ENCODE measurements at places on chromosomes 3 and 15.
A peak's percentile ranks its signal among the peaks of the same experiment; 100 is the strongest.

DNA sequence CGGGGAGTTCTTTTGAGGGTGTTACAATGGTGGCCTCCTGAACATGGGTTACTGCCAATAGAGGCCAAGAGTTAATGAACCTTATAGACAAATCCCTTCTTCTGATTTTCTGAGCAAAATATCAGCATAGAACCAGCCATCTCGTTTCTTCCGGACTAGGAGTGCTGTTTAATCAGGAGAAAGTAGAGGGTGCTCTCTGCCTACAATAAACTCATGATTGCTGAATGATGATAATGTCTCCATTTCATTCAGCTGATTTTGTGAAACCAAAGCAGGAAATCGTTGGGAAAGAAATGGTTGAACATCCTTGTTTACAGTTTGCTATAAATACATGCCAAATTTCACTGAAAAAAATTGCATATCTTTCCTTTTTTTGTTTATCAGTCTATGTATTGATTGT lies 142.8 kb upstream of the PLSCR5 start:
- no peak for DNase-seq

DNA sequence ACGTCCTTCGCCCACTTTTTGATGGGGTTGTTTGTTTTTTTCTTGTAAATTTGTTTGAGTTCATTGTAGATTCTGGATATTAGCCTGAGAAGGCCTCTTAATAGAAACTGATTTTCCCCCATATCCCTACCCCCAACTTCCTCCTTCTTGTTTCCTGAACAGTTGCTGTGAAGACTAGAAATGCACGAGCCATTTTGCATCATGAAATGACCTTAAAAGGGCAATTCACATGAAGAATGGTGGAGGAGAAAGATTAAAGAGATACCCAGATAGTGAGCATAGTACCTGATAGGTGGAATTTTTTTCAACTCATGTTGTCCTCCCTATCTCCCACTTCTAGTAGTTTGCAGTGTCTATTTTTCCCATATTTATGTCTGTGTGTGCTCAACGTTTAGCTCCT lies 55.2 kb upstream of the KCNH8 start:
- DNase-seq: no peak

DNA sequence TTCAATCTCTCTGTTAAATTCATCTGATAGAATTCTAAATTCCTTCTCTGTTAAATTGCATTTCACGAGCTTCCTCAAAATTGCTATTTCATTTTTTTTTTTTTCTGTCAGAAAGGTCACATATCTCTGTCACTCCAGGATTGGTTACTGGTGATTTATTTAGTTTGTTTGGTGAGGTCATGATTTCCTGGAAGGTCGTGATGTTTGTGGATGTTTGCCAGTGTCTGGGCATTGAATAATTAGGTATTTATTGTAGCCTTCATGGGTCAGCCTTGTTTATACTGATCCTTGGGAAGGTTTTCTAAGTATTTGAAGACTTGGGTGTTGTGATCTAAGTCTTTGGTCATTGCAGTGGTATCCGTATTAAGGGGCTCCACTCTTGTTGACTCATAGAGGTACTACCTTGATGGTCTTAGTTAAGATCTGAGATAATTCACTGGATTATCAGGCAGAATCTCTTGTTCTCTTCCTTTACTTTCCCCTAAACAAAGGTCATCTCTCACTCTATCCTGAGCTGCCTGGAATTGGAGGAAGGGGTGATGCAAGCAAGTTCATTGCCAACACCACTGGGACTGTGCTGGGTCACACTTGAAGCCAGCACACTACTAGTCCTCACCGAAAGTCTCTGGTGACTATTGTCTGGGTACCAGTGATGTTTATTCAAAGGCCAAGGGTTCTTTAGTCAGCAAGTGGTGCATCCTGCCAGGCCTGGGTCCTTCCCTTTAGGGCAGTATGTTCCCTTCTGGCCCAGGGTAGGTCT lies 231.1 kb downstream of the GBE1 start:
- DNase-seq: no peak

DNA sequence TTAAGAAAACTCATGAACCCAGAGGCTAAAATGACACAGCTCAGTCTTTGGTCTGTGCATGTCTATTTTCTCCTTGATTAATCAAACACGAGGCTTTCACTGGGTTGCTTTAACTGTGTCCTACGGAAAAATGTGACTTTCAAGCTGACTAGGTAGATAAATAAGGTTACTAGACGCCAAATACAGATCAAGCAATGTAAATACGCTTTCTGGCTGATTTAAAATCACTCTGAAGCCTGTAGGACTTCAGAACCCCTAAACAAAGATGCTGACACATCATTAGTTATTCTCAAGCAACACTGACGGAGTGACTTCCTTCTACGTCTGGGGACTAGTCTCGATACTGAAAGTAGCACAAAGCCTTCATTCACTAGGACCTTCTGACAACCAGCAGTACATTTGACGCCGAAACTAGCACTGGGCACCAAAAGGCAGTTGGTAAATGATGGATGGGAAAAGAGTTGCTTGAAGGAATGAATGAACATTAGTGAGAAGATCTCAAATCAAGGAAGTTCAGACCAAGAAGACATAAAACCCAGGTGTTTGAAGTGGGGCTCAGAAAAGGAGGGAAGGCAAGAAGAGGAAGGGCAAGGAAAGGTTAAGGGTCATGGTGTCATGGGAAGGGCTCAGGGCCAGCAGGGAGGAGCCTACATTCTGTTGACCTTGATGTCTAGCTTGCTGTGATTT lies 67.1 kb upstream of the CDV3 start:
- no peak for DNase-seq

DNA sequence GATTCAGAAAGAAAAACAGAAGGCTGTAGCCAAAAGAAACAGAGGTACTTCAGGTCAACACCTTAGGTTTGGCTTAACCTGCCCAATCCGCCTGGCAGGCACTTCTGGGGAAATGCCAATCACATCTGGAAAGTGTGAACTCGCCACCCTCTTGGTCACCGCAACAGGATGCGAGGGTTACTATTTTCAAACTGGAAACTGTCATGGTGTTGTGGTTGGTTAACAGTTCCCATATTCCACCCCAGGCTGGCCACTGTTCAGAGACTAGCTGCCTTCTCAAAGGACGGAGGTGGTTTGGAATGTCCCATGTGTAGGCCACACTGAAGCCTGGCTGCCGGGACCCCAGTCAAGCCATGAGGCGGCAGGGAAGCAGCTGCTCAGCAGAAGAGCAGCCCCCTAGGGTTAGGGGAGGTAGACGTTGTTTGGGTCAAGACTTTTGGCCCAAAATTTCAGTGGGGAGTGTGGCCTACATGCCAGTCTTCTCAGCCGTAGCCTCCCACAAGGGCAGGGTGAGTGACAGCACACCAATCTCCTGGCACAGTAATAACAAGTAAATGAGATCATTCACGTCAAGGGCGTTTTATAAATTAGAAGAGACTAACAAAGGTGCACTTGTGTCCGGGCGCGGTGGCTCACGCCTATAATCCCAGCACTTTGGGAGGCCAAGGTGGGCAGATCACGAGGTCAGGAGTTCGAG lies 54.6 kb downstream of the UMPS start:
- DNase-seq: no peak

- DNase-seq: peak; percentile 80
Observed at GRCh38 chr15:40506964-40507571, 36.3 kb downstream of the CHST14 start.

DNA sequence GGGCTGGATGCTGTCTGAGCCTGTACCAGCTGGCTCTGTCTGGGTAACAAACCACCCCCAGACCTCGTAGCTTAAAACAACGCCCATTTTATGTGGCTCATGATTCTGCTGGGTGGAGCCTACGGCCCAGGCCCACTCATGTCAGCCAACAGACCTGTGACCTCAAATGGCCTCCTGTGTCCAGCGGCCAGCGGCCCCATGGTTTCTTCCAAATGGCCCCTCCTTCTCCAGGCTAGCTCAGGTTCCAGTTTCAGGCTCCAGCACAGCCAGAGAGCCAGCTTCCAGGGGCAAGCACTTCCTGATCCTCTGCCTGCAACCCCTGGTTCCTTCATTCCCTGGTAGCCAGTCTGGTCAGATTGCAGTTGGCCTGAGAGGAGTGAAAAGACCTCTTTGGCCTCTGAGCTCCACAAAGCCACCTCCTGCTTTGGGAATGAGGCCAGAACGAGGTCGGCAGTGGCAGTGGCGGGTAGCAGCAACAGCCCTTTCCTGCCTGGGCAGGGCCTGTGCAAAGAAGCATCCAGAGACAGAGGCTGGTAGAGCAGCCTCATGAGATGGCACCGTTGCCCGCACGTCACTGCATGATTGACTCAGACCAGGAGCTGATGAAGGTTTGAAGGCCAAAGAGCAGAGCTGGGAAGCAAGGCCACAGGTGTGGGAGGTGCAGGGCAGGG lies 21.0 kb upstream of the PLXNA1 start:
- no peak for DNase-seq

GRCh38 chr3:42394579-42395288 lies 15.7 kb downstream of the LYZL4 start:
- DNase-seq: no peak

GRCh38 chr3:159263750-159264553 lies 462.1 kb downstream of the MFSD1 start:
- peak; percentile 41 for DNase-seq

DNA sequence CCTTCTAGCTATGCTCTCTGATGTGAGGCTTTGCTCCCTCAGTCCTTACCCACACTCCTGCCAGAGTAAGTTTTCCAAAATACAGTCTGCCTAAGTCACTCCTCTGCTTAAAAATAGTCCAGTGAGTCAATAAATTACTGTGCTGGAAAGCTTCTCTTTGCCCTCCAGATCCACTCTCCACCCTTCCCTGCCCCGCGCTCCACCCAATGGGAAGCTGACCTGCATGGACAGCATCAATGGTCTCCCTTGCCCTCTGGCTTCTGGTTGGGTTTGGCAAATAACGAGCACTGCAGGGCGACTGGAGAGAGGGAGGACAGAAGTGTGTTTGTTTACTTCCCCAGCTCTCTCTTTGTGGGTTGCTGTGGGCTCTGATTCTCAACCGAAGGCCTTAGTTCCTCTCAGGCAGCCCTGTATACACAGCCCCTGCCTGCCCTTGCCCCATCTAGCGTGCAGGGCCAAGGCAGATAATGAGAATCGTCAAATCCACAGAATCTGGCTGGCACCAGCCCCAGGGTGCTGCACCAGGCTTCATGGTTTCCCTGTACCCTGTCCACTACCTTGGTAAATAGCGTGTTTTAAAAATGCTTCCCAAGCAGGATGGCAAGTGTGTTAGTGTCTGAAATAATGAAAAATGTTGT lies 110.4 kb downstream of the ADAMTSL3 start:
- no peak for DNase-seq

DNA sequence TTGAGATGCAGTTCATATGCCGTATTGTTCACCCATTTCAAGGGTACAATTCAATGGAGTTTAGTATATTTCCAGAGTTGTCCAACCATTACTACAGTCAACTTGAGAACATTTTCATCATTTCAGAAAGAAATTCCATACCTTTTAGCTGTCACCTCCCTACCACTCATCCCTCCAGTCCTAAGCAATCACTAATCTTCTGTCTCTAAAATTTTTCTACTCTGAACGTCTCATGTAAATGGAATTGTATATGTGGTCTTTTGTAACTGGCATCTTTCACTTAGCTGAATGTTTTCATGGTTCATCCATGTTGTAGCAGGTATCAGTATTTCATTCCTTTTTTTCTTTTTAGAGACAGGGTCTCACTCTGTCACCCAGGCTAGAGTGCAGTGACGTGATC lies 51.1 kb downstream of the CMTM7 start:
- DNase-seq: no peak

DNA sequence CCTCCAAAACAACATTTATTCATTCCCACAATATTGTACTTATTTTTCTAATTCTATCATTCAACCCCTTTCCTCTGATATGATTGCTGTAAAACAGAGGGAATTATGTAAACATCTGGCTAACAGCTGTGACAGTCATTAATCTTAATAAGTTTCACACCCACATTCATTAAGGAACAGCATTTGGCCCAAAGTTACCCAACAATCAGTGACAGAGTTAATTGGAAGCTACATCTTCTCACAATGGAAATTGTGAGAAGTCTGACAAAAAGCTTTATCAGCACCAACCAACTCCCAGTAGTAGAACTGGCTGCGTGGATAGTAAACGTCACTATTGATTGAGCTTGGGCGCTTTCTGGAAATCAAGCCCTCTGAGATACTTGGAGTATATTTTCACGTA lies 165.8 kb upstream of the SLC24A5 start:
- DNase-seq: no peak

DNA sequence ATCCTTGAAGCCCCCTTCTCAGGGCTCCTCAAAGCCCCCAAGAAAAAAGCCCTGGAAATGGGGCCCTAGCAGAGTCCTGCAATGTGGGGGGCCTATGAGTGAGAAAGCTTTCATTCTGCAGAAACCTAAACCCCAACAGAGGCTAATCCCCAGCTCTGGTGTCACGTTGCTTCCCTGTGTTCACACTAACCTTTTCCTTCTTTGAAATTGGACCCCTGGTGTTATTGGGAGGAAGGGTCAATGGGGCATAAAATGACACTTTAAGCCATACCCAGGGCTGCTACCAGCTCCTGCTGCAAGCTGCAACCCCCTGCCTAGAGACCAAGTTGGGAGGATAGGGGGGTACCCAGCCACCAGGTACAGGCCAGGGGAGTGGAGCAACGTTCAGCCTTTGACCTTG lies 2.1 kb downstream of the CYP1A2 start:
- DNase-seq: no peak

- DNase-seq: no peak
Observed at GRCh38 chr3:194766845-194767244, 81.2 kb downstream of the FAM43A start.

- DNase-seq: no peak
Observed at GRCh38 chr3:153314038-153314437, 152.0 kb downstream of the RAP2B start.

DNA sequence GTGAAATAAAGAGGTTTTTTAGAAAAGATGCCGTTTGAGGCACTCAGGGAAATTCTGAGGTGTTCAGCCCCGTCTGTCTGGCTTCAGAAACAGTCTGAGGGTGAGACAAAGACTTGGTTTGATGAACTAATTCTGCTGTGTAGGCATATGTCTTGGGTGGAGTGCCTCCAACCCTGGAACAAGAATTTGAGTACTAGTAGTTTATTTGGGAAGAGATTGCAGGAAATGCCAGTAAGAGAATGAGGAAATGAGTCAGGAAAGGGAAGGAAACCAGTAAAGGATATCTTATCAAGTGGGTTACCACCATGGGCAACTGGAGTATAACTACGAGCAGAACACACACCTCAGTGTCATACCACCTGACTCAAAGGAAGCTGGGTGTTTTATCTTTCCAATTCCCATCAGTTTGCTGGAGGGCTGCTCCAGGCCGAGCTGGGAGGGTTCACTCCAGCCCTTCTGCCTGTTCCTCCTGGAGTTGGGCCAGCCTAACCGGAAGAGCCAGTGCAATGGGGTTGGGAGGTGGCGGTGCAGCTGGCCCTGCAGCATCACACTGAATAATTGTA lies 75.3 kb downstream of the TGFBR2 start:
- DNase-seq: no peak

- DNase-seq: no peak
Observed at GRCh38 chr3:152724270-152724669, 110.7 kb upstream of the P2RY1 start.

- no peak for DNase-seq
Observed at GRCh38 chr15:87345961-87346360, 910.6 kb downstream of the NTRK3 start.

- no peak for DNase-seq
Observed at GRCh38 chr3:16252988-16253387, 11.8 kb downstream of the DPH3 start.
